ENCODE measurements at places on chromosomes 3 and 15.

- DNase-seq = no peak
Measured at GRCh38 chr3:151901644-151902285, 28.3 kb downstream of the SUCNR1 start.

DNA sequence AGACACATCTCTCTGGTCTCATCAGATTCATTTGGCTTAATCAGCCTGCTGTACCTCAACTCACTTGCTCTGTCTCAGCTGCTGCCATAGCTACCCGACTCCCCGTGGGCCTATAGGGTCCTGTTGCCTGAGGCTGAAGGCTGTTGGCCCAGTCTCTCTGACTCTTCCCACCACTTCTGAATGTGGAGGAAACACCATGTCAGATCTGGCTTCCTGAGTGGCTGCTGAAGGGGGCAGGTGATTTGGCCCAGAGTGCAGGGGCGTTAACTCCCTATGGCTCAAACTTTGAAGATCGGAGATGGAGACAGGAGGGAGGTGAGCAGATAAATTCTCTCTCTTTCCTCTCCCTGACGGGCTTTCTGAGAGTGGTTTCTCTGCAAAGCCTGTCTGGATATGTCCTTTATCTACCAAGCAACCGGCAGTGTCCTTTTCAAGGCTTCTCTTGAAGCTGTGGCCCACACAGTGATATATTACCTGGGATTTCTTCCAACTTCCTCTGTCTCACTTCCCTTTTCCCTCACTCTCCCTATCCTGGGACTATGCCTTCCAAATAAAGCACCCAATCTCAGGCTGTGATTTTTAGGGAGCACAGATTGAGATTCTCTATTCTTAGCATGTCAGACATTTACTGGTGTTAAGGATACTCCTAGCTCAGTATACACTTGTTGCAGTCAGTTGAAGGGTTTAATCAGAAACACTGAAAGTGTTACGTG is 334.9 kb upstream of the TBC1D5 start:
- no peak for DNase-seq

GRCh38 chr15:42094512-42094963 is at the start of gene PLA2G4D:
TSS of gene PLA2G4D (minus strand) at chr15:42094562. CDS start at chr15:42094459, 103 bp downstream.
- no peak for DNase-seq

DNA sequence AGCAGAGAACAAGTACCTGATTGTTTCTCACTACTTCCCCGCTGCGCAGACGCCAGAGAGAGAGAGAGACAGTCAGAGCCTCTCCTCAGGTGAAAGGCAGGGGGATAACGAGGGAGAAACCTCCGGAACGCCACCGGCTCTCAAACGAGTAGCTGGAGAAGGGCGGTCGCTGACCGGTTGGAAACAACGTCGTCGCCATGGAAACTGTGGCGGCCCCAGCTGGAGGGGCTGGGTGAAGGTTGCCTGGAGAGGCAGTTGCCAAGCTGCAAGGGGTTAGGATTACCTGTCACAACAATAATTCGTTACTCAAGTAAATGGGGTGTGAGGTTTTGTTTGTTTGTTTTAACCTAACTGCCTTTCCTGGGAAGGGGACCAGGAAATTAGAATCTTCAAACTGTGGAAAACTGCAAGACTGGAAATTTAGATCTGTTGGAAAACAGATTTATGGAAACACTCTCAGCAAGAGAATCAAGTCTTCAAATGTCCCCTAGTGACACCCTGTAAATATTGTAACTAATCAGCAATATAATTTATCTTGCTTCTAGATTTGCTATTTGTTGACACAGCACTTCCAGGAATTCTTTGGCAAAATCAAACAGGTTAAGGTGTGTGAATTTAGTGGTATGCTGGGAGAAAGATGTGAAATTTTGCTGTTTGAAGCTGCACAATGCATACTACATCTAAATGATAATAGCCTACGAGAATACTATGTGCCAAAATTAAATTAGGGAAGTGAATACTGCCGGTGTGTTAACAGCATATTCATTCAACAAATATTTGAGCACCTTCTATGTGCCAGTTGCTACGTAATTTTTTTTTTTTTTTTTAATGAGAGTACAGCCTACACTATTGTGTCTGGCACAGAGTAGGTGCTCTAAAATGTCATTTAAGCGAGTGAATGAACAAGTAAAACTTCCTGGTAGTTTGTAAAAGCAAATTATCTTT is at the start of gene DNAH12:
Gene DNAH12, minus strand, starts transcription at position 164 of the 945 bp plus-strand sequence. CDS start 1,474 bp downstream, outside the sequence.
- peak; percentile 93 for DNase-seq

DNA sequence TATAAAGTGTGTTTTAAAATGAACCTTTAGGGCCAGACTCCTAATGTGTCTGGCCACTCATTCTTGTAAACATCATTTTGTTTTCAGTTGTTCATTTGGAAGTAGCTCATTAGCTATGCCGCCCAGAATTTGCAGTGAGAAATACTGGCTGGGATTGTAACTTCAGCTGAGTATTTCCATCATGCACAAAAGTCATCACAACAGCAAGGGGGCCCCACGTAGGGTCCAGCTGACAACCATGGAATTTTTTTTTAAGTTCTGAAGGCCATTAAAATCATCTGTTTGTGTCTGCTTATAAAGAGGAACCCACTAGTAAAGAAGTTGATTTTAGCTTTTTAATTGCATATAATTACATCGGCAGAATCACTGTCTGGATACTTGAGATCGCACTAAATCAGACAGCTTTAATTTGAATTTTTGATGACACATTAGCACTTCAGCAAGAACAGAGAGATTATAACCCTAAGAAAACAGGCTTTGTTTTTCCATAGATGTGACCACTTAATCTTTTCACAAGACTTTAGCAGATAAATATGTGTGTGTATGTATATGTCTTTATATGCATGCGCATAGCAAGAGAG is 46.3 kb upstream of the SKOR1 start:
- no peak for DNase-seq

GRCh38 chr15:81373176-81373575 is 837 bp downstream of the TMC3 start:
- DNase-seq = no peak

DNA sequence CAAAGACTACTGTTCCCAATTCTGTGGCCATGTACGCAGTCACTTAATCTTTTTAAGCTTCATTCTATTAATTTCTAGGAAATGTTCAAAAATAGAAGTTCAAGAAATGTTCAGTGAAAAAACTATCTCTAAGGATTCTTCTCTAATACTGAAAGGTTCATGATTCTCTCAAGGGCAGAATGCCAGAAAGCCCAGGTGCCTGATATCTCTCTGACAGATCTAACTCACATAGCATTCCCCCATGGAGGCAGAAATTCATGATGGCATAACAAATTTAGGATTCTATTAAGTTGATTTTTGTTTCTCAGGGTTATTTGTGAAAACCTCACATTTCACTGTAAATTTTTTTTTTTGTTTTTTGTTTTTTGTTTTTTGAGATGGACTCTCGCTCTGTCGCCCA is 17.5 kb downstream of the CHRM5 start:
- no peak for DNase-seq

Measured in left kidney (tissue), 8 donors.